Ascending aorta (tissue), 2 donors: ENCODE measurements at places on chromosomes 5 and 9.

- DNase-seq: no peak
Measured at GRCh38 chr5:126182971-126183695, 240.1 kb upstream of the GRAMD2B start.

DNA sequence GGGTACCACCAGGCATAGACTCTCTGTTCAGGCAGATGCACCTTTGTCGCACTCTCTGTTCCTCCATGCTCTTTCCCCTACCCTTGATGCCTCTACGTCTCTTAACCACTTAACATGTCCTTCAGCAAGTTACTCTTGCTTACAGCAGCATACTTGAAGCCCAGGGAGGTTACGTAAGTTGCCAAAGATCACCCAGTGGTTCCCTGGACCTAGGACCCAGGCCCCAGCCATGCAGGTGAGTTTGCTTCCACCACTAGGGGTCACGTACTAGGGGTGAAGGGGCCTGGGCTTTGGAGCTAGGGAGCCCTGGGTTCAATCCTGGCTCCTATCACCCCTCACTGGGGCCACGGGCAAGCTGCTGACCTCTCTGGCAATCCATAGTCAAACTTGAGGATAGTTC, 8.9 kb downstream of the AKNA start:
- DNase-seq: no peak

DNA sequence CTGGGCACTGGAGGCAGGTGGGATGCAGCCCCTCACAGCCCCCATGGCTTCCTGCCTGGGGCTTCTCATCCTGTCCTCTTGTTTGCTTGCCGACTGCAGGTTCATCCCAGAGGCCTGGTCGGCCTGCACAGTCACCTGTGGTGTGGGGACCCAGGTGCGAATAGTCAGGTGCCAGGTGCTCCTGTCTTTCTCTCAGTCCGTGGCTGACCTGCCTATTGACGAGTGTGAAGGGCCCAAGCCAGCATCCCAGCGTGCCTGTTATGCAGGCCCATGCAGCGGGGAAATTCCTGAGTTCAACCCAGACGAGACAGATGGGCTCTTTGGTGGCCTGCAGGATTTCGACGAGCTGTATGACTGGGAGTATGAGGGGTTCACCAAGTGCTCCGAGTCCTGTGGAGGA, 232.7 kb downstream of the ADAMTSL1 start:
- no peak for DNase-seq

GRCh38 chr9:33366979-33367480, 35.3 kb downstream of the AQP7 start:
- DNase-seq: no peak

- DNase-seq: no peak
Measured at GRCh38 chr9:128160603-128160987, 530 bp downstream of the BBLN start.

- DNase-seq: no peak
Measured at GRCh38 chr5:125604104-125604503, 819.1 kb upstream of the GRAMD2B start.

DNA sequence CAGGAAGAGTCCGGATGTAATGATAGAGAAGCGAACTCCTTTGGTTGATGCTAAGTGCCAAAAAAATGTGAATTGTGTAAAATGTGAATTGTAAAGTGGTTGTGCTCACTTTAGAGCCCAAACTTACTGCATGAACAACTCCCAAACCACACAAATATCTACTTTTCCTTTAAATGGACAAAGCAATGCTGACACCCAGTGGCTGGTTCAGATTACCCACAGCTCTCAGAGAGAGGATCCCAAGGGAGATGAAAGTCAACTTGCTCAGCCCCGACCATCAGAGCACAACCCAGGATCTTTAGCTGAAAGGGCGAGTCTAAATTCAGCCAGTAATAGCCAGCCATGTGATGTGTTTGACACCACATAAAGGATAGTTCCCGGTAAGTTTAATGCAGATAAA, 133.7 kb downstream of the NMUR2 start:
- no peak for DNase-seq

DNA sequence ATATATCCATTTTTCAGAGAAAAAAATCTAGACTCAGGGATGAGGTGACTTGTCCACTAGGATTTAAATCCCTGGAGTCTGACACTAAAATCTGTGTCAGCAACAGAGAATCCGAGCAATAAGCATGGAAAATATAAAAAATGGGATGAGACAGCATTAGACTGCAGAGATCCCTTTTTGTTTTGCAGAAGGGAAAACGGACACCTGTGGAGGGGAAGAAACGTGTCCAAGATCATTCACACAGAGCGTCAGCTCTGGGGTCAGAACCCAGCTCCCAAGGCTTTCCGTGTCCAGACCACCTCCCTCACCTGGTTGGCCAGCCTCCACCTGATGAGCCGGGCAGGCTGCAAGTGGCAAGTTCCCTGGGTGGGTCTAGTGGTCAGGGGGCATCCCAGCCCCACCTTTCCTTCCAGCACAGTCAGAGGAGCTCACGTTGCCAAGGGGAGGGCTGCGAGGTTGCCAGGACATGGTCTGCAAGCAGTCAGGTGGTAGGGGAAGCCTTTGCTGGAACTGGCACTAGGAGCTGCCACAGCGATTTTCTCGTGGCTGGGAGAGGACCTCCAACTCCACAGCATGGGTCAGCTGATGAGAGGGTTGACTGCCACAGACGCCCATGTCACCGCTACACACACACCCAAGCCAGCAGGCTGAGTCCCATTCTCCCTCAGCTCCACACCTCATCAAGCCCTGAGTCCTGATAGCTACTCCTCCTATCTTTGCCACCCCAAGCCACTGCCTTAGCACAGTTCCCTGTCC, 65.9 kb upstream of the CPLX2 start:
- DNase-seq: no peak
